ENCODE measurements at places on chromosomes 2 and 18.

- DNase-seq = no peak
Measured at GRCh38 chr2:174716785-174717184, 47.5 kb downstream of the CHRNA1 start.

- DNase-seq = no peak
Measured at GRCh38 chr2:201448701-201449100, 2.6 kb downstream of the TRAK2 start.

GRCh38 chr2:19043893-19044292 lies 314.5 kb downstream of the OSR1 start:
- DNase-seq = no peak

DNA sequence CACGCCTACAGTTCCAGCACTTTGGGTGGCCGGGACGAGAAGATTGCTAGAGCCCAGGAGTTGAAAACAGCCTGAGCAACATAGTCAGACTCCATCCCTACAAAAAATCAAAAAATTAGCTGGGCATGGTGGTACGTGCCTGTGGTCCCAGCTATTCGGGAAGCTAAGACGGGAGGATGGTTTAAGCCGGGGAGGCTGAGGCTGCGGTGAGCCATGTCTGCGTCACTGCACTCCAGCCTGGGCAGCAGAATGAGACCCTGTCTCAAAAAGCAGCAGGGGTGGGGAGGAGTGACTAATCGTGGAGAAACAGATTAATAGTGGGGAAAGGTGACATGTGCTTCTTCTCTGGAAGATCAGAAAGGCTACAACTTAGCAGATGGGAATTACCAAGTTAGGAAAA lies 58.1 kb upstream of the GPC1 start:
- DNase-seq = no peak

- DNase-seq = no peak
Measured at GRCh38 chr2:12076810-12077209, 330.4 kb downstream of the LPIN1 start.

DNA sequence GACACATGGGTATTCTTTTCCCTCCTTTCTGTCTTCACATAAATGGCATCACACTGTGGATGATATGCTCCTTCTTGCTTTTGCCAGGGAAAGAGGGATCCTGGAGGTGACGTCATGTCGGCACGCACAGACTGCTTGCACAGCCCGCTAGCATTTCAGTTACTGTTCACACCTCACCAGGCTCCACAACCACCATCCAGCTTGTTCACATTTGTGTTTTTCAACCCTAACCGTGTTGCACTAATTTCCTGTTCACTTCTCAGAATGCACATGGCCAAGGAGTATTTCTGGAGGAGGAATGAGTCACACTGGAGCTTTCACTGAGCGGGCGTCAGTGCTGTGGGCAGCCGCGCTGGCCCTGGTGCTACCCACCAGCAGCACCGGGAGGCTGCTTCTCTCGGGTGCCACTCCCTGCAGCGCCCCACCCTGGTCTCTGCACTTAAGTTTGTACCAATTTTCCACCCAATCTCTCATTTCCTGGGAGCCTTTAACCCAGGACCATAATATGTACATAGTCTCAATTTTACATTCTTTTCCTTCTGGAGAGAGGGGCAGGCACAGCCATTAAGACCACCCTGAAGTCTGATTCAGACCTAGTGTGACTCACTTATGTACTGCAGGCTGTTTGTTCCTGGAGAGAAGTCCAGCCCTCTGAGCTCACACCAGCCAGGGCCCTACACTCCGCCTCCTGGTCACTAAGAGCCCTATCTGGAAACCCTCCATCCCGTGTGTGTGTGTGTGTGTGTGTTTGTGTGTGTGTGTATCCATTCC lies 65.1 kb downstream of the MBP start:
- no peak for DNase-seq

DNA sequence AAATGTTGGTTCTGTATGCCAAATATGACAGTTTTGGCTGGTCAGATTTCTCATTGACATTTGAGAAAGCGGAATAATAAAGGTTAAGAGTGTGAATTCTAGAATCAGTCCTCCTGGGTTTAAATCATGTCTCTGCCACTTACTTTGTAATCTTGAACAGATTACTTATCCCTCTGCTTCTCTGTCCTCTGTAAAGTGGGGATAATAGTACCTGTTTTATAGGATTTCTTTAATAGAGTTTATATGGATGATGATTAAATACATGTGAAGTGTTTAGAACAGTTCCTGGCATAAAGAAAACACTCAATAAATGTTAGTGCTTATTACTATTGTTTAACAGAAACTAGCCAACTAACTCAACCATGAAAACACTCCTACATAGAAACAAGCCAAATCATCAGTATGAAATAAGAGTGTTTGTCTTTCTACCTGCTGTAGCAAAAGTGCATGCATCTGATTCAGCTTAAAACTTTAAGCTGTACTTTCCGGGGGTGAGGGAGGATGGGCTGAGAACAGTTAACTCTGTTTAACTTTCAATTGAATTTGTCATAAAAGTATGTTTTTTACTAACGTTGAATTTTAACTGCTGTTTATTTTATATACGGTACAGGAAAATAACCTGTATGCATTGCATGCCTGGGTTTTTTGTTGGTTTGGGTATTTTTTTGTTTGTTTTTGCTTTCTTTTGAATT lies 6.8 kb downstream of the HTR2B start:
- DNase-seq = no peak

DNA sequence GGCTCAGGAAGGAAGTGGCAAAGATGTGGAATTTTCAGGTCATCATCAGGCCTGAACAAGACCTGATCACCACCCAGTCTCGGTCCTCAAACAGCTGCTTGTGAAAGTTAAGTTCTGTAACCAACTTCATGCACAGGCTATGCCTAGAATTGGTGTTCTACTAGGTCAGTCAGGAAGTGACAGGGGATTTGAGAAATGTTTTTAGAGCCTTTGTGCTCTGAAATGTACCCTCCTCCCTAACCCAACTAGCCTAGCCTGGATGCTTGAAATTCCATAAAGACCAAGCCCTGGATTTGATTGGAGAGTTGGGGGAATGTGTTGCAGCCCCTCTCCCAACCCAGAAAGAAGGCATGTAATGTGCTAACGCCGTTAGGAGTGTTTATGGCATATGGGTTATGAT lies 63.3 kb downstream of the TGOLN2 start:
- no peak for DNase-seq

DNA sequence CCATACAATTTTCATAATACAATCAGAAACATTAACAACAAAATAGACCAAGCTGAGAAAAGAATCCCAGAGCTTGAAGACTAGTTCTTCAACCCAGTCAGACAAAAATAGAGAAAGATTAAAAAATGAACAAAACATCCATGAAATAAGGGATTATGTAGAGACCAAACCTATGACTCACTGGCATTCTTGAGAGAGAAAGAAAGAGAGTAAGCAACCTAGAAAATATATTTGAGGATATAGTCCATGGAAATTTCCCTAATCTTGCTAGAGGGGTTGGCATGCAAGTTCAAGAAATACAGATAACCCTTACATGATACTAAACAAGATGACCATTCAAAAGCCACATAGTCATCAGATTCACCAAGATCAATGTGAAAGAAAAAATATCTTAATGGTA lies 281.7 kb downstream of the CCDC85A start:
- DNase-seq = no peak

- DNase-seq = no peak
Measured at GRCh38 chr2:100902817-100903405, 83.0 kb downstream of the NPAS2 start.

- no peak for DNase-seq
Measured at GRCh38 chr2:26582890-26583289, 58.3 kb downstream of the CIB4 start.

DNA sequence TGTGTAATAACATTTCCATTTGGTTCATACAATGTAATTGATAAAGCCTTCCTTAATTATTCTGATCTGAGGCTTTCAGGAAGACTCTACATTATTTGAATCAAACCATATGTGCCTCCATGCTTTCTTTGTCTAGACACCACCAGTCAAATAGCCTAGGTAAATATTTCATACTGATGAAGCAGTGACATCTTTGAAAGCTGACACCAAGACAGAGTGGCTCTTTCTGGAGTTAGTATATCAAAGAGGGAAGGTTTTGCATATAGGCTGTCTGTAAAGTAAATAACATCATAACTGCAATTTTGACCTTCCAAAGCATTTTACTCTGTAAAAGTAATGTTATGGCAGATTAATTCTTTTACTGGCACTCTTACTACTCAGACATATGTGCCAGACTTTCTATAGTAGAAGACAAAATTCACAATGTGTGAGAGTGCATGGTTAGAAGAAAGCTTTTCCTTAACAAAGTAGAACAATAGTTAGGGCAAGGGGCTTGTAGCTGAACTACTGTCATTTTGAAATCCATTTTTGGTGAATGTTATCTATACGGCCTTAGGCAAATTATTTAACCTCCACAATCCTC lies 177.3 kb downstream of the ERBB4 start:
- DNase-seq = no peak

DNA sequence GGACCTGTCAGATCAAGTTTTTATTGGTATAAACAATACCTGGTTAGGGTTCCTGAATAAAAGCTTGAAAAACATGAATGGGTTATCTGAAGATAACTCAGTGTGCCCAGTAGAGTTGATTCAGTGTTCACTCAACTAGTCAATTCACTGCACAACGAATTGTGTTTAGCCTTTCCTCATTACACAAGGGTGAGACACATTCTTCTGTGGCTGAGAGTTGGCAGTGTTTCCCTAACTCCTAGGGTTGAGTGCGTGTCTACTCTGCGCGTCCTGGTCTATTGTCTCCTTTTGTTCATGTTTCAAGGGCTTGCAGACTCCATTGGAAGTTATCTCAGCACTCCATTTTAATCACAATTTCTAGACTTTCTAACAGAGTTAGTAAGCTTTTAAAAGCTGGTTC lies 32.8 kb upstream of the TMEM178A start:
- no peak for DNase-seq

- DNase-seq = no peak
Measured at GRCh38 chr2:905091-905832, 45.4 kb upstream of the SNTG2 start.

DNA sequence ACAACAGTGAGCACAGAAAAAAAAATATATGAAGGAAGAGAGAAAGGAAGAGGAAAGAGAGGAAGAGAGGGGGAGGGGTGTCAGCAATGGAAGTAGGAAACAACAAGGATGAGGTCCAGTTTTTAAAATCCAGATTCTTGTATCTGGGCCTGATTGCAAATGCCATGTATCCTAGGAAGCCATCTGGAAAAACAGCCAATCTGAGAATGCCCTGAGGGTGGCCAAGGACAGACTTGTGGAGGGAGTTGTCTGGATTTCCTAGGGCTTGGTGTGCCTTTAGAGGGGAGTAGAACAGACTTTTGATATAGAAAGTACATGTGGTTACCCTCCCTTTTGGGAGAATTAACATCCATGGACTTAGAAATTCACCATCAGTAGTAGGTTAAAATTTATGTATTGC lies 47.1 kb downstream of the PRKCE start:
- no peak for DNase-seq

All from activated T-helper 1 cell treated with anti-CD3 and anti-CD28 coated beads, Interleukin-2, amount 50 U/mL, for 16 hours (primary cell).